Fibroblast of lung (primary cell): ENCODE measurements at places on chromosomes 16 and 17. TPM values are rescaled to one million over a fixed set of nuclear protein-coding genes. Genes with fewer than 3 reads are reported as not detected.
A peak's percentile ranks its signal among the peaks of the same experiment; 100 is the strongest.

GRCh38 chr16:4660454-4661007 lies 32.8 kb upstream of the NUDT16L1 start:
- peaks cover 14% of the 10 kb centered on the region for H3K36me3 ChIP-seq
- peak overlapping the region; percentile 47 for H3K27ac ChIP-seq
- no peaks in the 10 kb centered on the region for H3K27me3 ChIP-seq
- DNase-seq, result peak; percentile 23

GRCh38 chr17:12390631-12391030 lies 275.1 kb upstream of the MYOCD start:
- DNase-seq, result no peak
- no peak overlapping the region for H3K27ac ChIP-seq
- H3K4me1 ChIP-seq, result no peaks in the 10 kb centered on the region
- H3K4me3 ChIP-seq, result no peak overlapping the region

- H3K4me3 ChIP-seq, result no peak overlapping the region
- no peak for DNase-seq
- no peaks in the 10 kb centered on the region for H3K4me1 ChIP-seq
- no peaks in the 10 kb centered on the region for H3K27me3 ChIP-seq
- H3K27ac ChIP-seq, result no peak overlapping the region
Measured at GRCh38 chr16:13077816-13078215, 176.4 kb downstream of the SHISA9 start.

DNA sequence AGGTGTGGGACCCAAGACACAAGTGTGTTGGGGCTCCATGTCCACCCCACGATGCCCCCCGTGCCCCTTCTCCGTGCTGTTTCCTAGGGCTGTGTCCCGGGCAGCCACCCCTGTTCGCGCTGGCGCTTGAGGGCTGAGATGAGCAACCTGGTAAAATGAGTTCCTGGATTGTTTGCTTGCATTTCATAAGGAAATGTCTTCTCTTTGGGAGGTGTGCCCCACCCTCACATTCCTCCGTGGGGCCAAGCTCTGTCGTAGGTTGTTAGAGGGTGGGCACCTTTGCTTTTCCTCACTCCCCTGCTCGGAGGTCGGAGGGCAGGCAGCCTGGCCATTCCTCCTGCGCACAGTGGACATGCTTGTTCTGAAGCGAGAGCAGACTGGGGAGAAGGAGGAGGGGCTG lies 171.3 kb upstream of the CHMP6 start:
- no peaks in the 10 kb centered on the region for H3K4me1 ChIP-seq

GRCh38 chr16:55495616-55496289 lies 13.1 kb upstream of the LPCAT2 start:
- peaks cover 21% of the 10 kb centered on the region for H3K4me1 ChIP-seq
- H3K27me3 ChIP-seq, result no peaks in the 10 kb centered on the region
- no peak overlapping the region for H3K4me3 ChIP-seq
- H3K27ac ChIP-seq, result peak overlapping the region; percentile 68
- DNase-seq, result peak; percentile 98

DNA sequence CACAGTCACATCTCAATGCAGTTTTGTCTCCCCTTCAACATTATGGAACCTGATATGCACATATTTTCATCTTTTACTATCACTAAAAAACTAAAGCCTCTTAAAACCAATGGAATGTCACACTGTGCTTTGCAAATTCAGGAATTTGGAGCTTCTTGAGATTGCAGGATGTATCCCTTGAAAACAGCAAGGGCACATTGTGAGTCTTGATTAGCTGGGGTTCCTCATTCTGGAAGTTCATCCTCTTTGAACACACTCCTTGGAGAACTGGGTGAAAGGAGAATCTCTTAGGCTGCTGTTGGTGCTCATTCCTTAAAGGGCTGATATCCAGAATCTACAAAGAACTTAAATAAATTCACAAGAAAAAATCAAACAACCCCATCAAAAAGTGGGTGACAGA lies 21.1 kb upstream of the MYOCD start:
- no peaks in the 10 kb centered on the region for H3K4me1 ChIP-seq
- H3K27me3 ChIP-seq, result peaks cover 3% of the 10 kb centered on the region

DNA sequence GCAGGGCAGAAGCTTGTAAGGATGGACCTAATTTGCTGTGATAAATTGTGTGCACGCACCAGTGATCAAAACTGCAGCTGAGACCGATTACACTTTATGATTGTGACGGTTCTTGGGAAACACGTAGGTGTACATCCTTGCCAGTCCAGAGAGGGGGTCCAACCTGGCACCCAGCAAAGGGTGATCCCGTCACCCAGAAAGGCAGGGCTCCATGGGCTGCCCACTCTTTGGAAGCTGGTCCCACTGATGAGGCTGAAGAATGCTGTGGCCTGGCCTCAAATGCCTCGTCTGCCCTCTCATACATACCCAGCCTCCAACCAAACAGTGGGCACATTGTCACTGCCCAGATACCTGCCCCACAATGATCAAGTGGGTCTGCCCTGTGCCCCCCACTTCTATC lies 132.0 kb downstream of the C16orf78 start:
- DNase-seq, result no peak
- H3K36me3 ChIP-seq, result no peaks in the 10 kb centered on the region
- no peaks in the 10 kb centered on the region for H3K4me1 ChIP-seq
- no peak overlapping the region for H3K4me3 ChIP-seq
- no peaks in the 10 kb centered on the region for H3K27me3 ChIP-seq
- H3K27ac ChIP-seq, result no peak overlapping the region

The HEATR9 gene
- not detected in 2 replicates for total RNA-seq

The MYH13 gene
- total RNA-seq, result not detected in 2 replicates

The MT4 gene
- not detected in 2 replicates for total RNA-seq

The TTYH2 gene
- total RNA-seq, result 0.77 and 0.99 TPM in 2 replicates

The POLR2C gene
- total RNA-seq, result 105 and 106 TPM in 2 replicates

The FBF1 gene
- total RNA-seq, result 10.5 and 11.2 TPM in 2 replicates

The KCNAB3 gene
- total RNA-seq, result 0.26 and 0.33 TPM in 2 replicates
